Activated T-cell treated with anti-CD3 and anti-CD28 coated beads for 1 hour (primary cell): ENCODE measurements at places on chromosomes 11 and 22.

- no peak for DNase-seq
Measured at GRCh38 chr11:60705895-60706294, 6.5 kb downstream of the MS4A8 start.

GRCh38 chr11:127066401-127067090 lies 66.0 kb upstream of the KIRREL3 start:
- DNase-seq, result no peak

DNA sequence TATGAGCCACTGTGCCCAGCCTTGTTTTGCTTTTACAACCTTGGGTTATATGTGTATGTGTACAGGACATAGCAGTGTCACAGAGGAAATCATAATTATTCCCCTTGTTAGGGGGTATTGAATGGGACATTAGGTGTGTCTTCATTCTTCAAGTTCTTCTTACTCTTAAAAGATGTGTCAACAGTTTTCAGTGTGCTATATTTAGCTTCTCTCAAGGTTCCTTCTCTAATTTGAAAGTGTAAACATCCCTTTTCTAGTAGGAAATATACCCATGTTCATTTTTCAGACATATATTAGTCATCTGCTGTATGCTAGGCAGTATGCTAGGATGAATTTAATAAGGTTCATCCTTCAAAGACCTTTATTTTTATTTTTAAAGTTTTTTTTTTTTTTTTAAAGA lies 17.1 kb downstream of the PCF11 start:
- no peak for DNase-seq

GRCh38 chr11:131511794-131512193 lies 141.4 kb downstream of the NTM start:
- no peak for DNase-seq

- no peak for DNase-seq
Measured at GRCh38 chr22:50009251-50009650, 3.3 kb downstream of the IL17REL start.

DNA sequence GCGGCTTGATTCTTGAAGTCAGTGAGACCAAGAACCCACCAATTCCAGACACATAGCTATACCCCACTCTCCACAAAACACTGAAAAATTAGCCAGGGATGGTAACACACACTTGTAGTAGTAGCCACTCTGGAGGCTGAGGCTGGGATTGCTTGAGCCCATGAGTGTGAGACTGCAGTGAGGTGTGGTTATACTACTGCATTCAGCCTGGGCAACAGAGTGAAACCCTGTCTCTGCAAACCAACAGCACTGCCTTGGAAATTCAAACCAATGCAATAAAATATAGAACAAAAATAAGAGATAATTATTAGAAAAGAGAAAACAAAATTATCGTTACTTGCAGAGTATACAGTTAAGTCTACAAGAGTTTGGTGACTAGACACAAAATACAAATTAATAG lies 20.2 kb upstream of the PRDM10 start:
- no peak for DNase-seq

GRCh38 chr11:118790357-118791110 lies 430 bp downstream of the DDX6 start:
- peak; percentile 48 for DNase-seq

- no peak for DNase-seq
Measured at GRCh38 chr22:44599084-44599483, 101.1 kb upstream of the RTL6 start.

DNA sequence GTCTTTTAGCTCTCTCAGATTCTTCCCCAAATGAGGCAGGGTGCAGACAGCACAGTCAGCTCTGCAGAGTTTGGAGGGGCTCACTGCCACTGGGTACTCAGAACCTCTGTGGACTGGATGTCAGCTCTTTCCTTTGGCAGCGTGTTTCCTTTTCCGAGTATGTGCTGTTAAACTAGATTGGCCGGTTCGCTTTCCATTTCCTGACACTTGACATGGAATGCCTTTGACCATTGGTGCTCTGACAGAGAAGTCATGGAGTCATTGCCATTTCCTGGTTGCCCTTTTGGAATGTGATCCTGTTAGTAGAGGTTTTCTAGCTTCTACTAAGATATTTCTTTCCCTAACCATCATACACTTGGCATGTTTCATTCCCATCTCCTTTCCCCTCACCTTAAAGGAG lies 86.7 kb downstream of the SWAP70 start:
- no peak for DNase-seq

GRCh38 chr11:107851704-107852310 lies 6.8 kb downstream of the SLC35F2 start:
- DNase-seq, result no peak

GRCh38 chr11:40388097-40388818 lies 1071.2 kb downstream of the LRRC4C start:
- no peak for DNase-seq

DNA sequence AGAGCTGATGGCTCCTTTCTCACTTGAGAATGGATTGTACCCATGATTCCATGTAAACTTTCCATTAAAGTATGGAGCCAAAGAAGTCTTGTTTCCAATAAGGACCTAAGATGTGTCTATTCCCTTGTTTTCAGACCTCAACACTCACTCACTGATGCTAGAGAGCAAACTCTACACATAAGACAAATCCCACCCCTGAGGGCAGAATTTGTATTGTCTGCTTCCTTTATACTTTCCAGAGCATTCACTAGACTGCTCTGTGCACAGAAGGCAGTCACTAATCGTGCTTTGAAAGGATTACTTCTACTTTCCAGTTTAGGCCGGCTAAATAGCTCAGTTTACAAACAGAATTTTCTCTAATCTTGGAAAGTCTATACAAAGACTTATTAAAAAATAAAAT lies 6.4 kb downstream of the ANKRD49 start:
- no peak for DNase-seq

- no peak for DNase-seq
Measured at GRCh38 chr11:17588166-17588565, 41.1 kb downstream of the OTOG start.

DNA sequence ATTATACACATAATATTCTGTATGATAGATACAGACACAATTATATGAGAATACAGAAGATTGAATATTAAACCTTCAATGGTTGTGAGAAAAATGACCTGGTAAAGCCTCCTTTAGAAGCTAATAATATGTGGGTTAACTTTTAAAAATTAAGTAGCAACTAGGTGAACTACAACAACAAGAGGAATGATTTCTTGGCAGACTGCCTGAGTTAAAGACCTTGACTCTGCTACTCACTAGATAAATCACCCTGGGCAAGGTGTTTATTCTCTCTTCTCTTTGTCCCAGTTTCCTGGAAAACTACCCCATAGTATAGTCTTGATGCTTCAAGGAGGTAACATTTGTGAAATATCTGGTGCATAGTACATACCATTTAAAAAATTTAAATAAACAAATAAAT lies 519.6 kb upstream of the TENM4 start:
- no peak for DNase-seq

DNA sequence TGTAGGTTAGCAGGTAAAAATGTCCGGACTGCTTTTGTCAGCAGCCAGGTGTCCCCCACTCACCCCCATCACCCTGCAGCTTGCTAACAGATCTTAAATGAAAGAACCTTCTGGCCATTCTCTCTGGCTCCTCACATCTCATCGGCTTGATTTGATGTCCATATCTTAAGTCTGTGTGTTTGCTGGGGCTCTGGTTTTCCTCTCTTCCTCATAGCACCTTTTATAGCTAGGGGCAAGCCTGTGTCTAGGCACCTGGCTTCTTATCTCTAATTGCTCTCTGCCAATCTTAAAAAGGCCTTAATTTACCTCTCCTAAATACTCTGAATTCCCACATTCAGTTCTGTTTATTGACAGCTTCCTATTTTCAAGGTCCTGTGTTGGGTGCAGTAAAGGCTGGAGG lies 72.0 kb downstream of the ARHGAP42 start:
- no peak for DNase-seq

GRCh38 chr11:78815831-78816230 lies 241.2 kb upstream of the NARS2 start:
- DNase-seq, result no peak

DNA sequence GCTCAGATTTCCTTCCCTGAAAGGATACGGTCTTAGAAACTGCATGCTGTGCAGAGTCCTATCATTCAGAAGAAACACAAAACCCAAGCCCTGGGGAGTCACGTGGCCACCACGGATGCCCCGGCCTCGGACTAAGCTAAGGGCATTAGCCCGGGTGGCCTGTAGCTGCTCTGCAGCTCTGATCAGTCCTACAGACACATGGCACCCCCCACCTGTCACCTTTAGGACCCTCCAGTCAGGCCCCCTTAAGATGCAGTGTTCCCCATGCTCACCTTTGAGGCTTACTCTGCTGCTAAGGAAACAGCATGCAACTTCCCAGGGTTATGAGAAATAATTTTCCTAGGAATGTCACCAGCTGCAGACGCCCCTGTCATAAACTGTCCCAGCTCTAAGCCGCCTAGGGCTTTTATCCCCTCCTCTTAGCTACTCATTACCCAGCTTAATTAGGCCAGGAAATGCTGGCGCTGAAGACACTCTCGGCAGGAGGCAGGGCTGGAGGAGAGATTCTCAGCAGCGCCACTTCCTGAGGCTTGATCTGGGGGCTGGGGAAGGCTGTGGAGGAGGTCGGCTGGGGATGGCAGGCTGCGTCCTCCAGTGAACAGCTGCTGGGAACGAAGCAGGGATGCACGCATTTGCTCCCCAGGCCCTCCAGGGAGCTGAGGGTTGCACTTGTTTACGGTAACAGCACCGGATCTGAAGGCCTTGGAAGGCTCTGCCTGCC lies 47.2 kb upstream of the ADA2 start:
- DNase-seq, result no peak

GRCh38 chr11:86291466-86292262 lies 10.4 kb upstream of the HIKESHI start:
- peak; percentile 51 for DNase-seq

GRCh38 chr11:93524858-93525257 lies 18.3 kb downstream of the SMCO4 start:
- no peak for DNase-seq

DNA sequence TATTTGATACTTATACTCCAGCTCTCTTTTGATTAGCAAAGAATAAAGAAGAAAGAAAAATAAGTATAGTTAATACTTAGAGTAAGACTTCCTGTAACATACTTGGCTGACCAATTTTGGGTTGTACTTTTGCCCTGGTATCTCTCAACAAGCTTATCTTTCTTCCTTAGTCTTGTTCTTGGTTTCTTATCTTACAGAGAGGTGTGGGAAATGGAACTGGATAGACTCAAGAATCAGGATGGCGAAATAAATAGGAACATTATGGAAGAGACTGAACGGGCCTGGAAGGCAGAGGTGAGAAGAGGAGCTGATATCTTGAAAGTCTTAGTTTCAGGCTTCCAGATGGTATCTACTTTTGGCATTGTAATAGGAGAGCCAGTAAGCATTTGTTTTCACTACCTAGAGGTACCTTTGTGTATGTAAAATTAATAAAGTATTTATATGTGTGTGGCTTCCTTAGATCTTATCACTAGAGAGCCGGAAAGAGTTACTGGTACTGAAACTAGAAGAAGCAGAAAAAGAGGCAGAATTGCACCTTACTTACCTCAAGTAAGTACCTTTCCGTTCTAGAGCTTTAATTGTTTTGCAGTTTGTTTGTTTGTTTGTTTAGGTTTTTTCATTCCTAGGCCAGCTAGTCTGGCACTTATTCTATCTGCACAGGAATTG lies 11.3 kb upstream of the BACE1-AS start:
- no peak for DNase-seq

- no peak for DNase-seq
Measured at GRCh38 chr11:6594142-6594768, 9.2 kb downstream of the RRP8 start.

DNA sequence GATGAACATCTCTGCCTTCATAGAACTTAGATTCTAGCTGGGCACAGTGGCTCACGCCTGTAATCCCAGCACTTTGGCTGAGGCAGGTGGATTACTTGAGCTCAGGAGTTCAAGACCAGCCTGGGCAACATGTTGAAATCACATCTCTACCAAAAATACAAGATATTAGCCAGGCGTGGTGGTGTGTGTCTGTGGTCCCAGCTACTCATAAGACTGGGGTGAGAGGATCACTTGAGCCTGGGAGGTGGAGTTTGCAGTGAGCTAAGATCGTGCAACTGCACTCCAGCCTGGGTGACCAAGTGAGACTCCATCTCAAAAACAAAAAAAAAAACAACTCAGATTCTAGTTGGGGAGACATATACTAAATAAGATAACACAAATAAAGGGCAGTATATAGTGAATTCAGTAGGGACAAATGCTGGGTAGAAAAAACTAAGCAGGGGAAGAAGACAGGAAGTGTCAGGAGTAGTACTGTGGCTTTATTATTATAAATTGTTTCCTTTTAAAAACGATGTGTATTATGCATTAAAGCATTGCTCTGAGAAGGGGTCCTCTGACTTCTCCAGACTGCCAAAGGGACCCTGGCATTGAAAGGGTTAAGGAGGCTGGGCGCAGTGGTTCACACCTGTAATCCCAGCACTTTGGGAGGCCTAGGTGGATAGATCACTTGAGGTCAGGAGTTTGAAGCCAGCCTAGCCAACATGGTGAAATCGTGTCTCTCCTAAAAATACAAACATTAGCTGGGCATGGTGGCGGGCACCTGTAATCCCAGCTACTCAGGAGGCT lies 46.7 kb downstream of the PACS1 start:
- DNase-seq, result no peak

- DNase-seq, result peak; percentile 25
Measured at GRCh38 chr22:46754110-46754799, 8.2 kb upstream of the TBC1D22A start.

- DNase-seq, result no peak
Measured at GRCh38 chr11:33842236-33842915, 49.5 kb downstream of the LMO2 start.

DNA sequence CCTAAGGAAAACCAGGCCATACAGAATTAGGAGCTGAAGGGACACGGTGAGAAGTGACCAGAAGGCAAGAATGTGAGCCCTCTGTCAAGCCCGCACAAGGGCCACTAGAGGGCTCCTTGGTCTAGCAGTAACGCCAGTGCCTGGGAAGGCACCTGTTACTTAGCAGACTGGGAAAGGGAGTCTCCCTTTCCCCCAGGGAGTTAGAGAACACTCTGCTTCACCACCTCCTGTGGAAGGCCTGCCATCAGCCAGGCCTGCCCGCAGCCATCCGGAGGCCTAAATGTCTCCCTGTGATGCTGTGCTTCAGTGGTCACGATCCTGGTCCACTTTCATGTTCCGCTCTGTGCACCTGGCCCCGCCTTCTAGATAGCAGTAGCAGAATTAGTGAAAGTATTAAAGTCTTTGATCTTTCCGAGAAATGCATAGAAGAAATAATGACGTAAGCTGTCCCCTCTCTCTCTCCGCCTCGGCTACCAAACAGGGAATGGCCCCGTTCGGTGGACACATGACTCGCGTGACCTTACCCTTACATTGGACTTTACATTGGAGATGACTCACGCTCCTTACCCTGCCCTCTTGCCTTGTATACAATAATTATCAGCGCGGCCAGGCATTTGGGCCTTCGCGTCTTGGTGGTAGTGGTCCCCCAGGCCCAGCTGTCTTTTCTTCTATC lies 10.7 kb upstream of the GSTP1 start:
- no peak for DNase-seq
